Esophagus squamous epithelium (tissue), 5 donors: ENCODE measurements at places on chromosomes 16 and 17.

DNA sequence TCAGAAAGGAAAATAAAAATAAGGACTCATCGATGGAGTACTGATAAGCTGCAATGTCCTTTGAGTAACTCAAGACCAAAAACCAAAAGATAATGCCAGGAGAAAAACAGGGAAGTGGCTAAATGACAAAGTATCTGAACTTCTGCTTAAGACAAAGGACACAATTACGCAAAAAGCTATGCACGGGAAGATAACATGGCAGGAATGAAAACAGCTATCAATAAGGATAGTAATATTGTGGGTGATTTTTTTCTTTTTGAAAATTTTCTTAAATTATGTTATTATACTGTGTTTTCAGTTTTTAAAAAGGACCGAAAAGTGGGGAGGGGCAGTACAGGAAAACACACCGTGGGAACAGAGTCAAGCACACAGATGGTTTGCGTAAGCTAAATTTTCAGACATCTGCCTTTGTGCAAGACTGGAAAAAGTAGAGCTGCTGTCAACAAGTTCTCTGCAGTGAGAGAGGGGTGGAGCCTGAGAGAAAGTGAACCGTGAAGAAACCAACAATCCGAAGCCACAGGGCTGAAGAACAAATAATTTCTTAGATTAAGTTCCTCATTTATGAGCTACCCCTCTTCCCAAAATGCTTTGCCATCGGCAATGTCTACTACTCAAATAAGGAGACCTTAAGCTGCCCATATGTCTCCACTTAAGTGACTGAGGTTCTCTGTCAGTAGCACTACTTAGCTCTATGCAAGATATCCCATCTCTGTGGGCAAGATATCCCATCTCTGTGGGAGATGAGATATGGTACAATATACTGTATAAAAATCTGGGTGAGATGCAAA lies 99.9 kb upstream of the CORO6 start:
- H3K27ac ChIP-seq: peak overlapping the region; percentile 76
- H3K36me3 ChIP-seq: no peaks in the 10 kb centered on the region
- no peak for DNase-seq
- peaks cover 16% of the 10 kb centered on the region for H3K4me1 ChIP-seq
- H3K4me3 ChIP-seq: no peak overlapping the region

DNA sequence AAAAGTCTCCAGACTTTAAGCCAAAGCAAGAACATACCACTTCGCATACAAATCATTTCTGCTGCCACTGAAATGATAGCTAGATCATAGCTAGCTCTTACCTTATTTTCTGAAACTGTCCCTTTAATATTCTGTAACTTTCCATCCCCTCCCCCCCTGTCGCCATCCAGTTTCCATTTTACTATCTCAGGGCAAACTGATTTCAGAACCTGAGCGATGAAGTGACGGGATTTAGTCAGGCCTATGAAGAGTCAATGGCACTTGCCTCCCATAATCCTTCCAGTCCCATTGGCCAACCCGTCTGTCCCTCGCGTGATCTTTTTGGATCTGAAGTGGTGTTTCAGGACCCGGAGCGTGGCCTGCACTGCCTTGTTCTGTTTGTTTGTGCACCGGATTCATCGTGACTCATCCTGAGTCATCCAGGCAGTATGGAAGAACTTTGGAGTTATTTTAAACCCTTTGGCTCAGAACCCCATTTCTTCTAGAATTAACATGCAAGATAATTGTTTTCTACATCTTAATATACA lies 199.8 kb upstream of the CHMP6 start:
- peak overlapping the region; percentile 84 for H3K27ac ChIP-seq
- DNase-seq: no peak
- H3K4me1 ChIP-seq: peaks cover 11% of the 10 kb centered on the region
- H3K27me3 ChIP-seq: no peaks in the 10 kb centered on the region

GRCh38 chr17:4177806-4178205 lies 34.8 kb downstream of the CYB5D2 start:
- H3K36me3 ChIP-seq: peaks cover 64% of the 10 kb centered on the region
- no peak for DNase-seq
- H3K4me3 ChIP-seq: no peak overlapping the region

GRCh38 chr16:972316-973002 lies 1.7 kb upstream of the LMF1 start:
- H3K4me1 ChIP-seq: peaks cover 15% of the 10 kb centered on the region
- H3K27ac ChIP-seq: no peak overlapping the region
- no peak overlapping the region for H3K4me3 ChIP-seq
- no peaks in the 10 kb centered on the region for H3K36me3 ChIP-seq
- DNase-seq: no peak

- no peak for DNase-seq
- peaks cover 11% of the 10 kb centered on the region for H3K36me3 ChIP-seq
- H3K27me3 ChIP-seq: no peaks in the 10 kb centered on the region
- H3K27ac ChIP-seq: peak overlapping the region; percentile 8
- peaks cover 89% of the 10 kb centered on the region for H3K4me1 ChIP-seq
These were observed 6.0 kb downstream of the SOCS7 start for GRCh38 chr17:38357486-38358123.

GRCh38 chr17:68541816-68542215 lies 29.6 kb downstream of the PRKAR1A start:
- H3K4me3 ChIP-seq: no peak overlapping the region
- H3K36me3 ChIP-seq: peaks cover 6% of the 10 kb centered on the region
- DNase-seq: no peak
- H3K27ac ChIP-seq: no peak overlapping the region
- no peaks in the 10 kb centered on the region for H3K27me3 ChIP-seq

- peaks cover 36% of the 10 kb centered on the region for H3K36me3 ChIP-seq
- peaks cover 17% of the 10 kb centered on the region for H3K4me1 ChIP-seq
- H3K4me3 ChIP-seq: no peak overlapping the region
- no peak overlapping the region for H3K27ac ChIP-seq
- no peaks in the 10 kb centered on the region for H3K27me3 ChIP-seq
- no peak for DNase-seq
These were observed 6.9 kb downstream of the PHAF1 start for GRCh38 chr16:67116388-67117311.

GRCh38 chr16:4018391-4018790 lies 97.9 kb downstream of the ADCY9 start:
- H3K4me1 ChIP-seq: no peaks in the 10 kb centered on the region
- no peak overlapping the region for H3K27ac ChIP-seq
- no peaks in the 10 kb centered on the region for H3K27me3 ChIP-seq
- H3K36me3 ChIP-seq: no peaks in the 10 kb centered on the region
- no peak for DNase-seq
- H3K4me3 ChIP-seq: no peak overlapping the region

GRCh38 chr17:35189291-35189690 lies 4.9 kb downstream of the SLC35G3 start:
- no peaks in the 10 kb centered on the region for H3K36me3 ChIP-seq
- DNase-seq: no peak
- H3K27ac ChIP-seq: no peak overlapping the region
- H3K27me3 ChIP-seq: no peaks in the 10 kb centered on the region
- H3K4me1 ChIP-seq: no peaks in the 10 kb centered on the region

DNA sequence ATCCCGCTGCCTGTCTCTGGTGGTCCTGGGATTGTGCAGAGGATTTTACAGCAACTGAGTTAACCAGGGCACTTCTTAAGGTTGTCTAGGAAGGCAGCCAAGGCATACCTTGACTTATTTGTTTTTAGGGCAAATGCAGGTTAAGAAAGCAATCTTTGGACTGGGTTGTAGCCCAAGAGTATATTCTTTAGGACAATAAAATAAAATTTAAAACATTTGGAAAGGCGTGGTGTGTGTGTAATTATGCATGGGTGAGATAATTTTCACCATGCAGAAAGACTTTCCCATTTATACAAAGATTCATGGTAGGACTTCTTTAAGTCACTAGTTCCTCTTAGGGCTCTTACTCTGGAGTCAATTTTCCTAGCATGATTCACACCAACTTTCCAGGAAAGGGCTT lies 93.1 kb downstream of the SPACA3 start:
- H3K4me1 ChIP-seq: no peaks in the 10 kb centered on the region
- no peaks in the 10 kb centered on the region for H3K36me3 ChIP-seq
- no peak overlapping the region for H3K27ac ChIP-seq
- no peak overlapping the region for H3K4me3 ChIP-seq

DNA sequence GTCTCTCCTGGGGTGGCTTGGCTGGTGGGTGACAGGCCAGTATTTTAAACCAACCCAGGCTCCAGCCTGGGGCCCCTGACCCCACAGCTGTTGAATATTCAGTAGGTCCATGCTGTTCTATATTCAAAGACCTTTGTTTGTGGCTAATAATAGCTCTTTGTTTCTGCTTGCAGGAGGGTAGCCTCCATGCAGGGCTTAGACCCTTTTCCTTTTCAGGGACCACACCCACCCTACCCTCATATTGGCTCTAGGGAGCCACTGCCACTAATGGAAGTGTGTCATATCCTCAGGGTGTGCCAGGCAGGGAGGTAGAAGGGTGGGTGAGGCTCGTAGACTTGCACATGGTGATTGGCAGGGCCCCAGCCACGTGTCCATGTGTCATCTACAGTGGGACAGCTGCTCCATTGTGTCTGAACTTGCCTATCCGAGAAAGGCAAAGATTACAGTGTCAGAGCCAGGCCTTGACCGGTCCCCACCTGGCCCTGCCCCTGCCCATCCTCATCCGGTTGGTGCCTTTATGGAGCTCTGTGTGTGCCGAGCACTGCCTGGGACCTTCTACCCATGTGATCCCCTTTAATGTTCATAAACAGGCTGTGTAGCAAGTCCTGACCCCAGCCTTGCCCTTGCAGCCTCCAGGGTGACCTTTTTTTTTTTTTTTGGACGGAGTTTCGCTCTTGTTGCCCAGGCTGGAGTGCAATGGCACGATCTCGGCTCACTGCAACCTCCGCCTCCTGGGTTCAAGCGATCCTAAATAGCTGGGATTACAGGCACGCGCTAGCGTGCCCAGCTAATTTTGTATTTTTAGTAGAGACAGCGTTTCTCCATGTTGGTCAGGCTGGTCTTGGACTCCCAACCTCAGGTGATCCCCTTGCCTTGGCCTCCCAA lies 22.1 kb downstream of the TMC7 start:
- DNase-seq: peak; percentile 20
- peaks cover 29% of the 10 kb centered on the region for H3K4me1 ChIP-seq
- no peaks in the 10 kb centered on the region for H3K27me3 ChIP-seq
- peak overlapping the region; percentile 64 for H3K27ac ChIP-seq
- H3K36me3 ChIP-seq: peaks cover 4% of the 10 kb centered on the region
- no peak overlapping the region for H3K4me3 ChIP-seq

- H3K4me1 ChIP-seq: peaks cover 5% of the 10 kb centered on the region
- no peaks in the 10 kb centered on the region for H3K36me3 ChIP-seq
- no peaks in the 10 kb centered on the region for H3K27me3 ChIP-seq
These were observed 677 bp downstream of the SULT1A2 start for GRCh38 chr16:28596115-28596630.

GRCh38 chr17:48612854-48613691 lies 2.0 kb downstream of the HOXB8 start:
- peaks cover 40% of the 10 kb centered on the region for H3K4me1 ChIP-seq
- H3K36me3 ChIP-seq: no peaks in the 10 kb centered on the region
- no peak for DNase-seq
- H3K4me3 ChIP-seq: peak overlapping the region; percentile 67

DNA sequence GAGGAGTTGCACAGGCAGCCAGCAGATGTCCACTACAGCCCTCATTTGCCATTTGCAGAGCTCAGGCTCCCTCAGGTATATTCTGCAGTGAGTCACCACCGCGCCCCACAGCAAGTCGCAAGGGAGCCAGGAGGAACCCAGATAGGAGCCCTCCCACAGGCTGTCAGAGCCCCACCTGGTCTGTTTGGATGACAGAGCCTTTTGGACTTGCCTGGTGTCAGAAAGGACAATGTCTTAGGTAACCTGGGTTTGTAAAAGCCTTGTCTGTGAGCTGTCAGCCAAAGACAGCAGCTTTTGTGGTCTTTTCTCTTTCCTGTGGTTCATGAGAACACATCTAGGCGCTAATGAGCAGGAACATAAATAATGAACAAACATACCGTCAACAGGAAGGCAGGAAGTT lies 70.9 kb downstream of the GNAO1 start:
- H3K4me3 ChIP-seq: no peak overlapping the region
- peak overlapping the region; percentile 44 for H3K27ac ChIP-seq
- H3K36me3 ChIP-seq: no peaks in the 10 kb centered on the region
- H3K27me3 ChIP-seq: no peaks in the 10 kb centered on the region
- H3K4me1 ChIP-seq: no peaks in the 10 kb centered on the region

GRCh38 chr17:27450416-27450815 lies 5.8 kb upstream of the KSR1 start:
- DNase-seq: no peak
- no peaks in the 10 kb centered on the region for H3K27me3 ChIP-seq
- no peaks in the 10 kb centered on the region for H3K36me3 ChIP-seq
- H3K27ac ChIP-seq: no peak overlapping the region
- H3K4me3 ChIP-seq: no peak overlapping the region
- H3K4me1 ChIP-seq: no peaks in the 10 kb centered on the region

- no peak overlapping the region for H3K27ac ChIP-seq
- no peak overlapping the region for H3K4me3 ChIP-seq
- no peaks in the 10 kb centered on the region for H3K27me3 ChIP-seq
- no peaks in the 10 kb centered on the region for H3K36me3 ChIP-seq
- H3K4me1 ChIP-seq: peaks cover 20% of the 10 kb centered on the region
These were observed 196.6 kb downstream of the ZNF423 start for GRCh38 chr16:49659356-49659755.

- H3K27me3 ChIP-seq: peaks cover 12% of the 10 kb centered on the region
- H3K4me3 ChIP-seq: no peak overlapping the region
- DNase-seq: no peak
- H3K27ac ChIP-seq: no peak overlapping the region
These were observed 13.7 kb downstream of the ALOX12B start for GRCh38 chr17:8073627-8074484.

- H3K4me3 ChIP-seq: no peak overlapping the region
- no peak overlapping the region for H3K27ac ChIP-seq
- H3K4me1 ChIP-seq: no peaks in the 10 kb centered on the region
These were observed 23.7 kb downstream of the NCOR1 start for GRCh38 chr17:16191604-16192003.

DNA sequence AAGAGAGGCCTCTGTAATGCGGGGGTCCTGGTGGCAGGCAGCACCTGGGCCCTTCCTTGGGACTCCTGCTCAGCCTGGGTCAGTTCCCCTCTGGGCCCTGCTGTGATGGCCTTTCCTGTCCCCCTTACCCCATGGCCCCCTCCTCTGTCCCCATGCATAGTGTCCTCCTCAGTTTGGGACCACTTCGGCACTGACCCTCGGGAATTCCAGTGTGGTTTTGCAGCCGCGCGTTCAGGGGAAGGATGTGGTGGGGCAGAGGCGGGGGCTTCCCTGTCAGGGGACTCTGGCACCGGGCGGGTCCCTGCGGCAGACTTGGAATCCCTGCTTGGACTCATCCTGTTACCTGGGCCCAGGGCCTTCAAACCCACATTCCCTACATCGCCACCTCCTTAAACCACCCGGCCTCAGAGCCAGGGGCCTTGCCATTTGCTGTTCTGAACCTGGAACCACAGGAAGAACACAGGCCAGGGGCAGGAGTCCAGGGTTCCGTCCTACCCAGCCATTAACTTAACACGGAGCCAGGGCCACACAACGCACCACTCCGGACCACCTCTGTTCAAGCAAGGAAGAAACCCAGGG lies 31.4 kb upstream of the EIF1 start:
- H3K36me3 ChIP-seq: no peaks in the 10 kb centered on the region
- H3K4me1 ChIP-seq: peaks cover 48% of the 10 kb centered on the region
- DNase-seq: no peak
- peak overlapping the region; percentile 95 for H3K27ac ChIP-seq
- H3K27me3 ChIP-seq: no peaks in the 10 kb centered on the region
